ENCODE measurements at places on chromosomes 12 and 14. TPM values are rescaled to one million over a fixed set of nuclear protein-coding genes. Genes with fewer than 3 reads are reported as not detected.

Gene OR4E2
- total RNA-seq = not detected

Gene NYNRIN
- 0.23 TPM for total RNA-seq

Gene FOXA1
- total RNA-seq = 7.6 TPM

Gene YLPM1
- total RNA-seq = 35.8 TPM

Gene STXBP6
- total RNA-seq = 2.0 TPM

Gene TAS2R8
- not detected for total RNA-seq

Gene TMEM63C
- 3.6 TPM for total RNA-seq

Gene SAMD4A
- 11.0 TPM for total RNA-seq

Gene GDF3
- total RNA-seq = not detected

Gene PTGER2
- 2.7 TPM for total RNA-seq

Gene BICDL1
- 4.9 TPM for total RNA-seq
